Gastrocnemius medialis (tissue), 4 donors: ENCODE measurements at places on chromosomes 16 and 17. TPM values are rescaled to one million over a fixed set of nuclear protein-coding genes. Genes with fewer than 3 reads are reported as not detected.
A peak's percentile ranks its signal among the peaks of the same experiment; 100 is the strongest.

CSH2 gene
- total RNA-seq = not detected

GP2 gene
- not detected for total RNA-seq

STARD3 gene
- total RNA-seq = 31.0 TPM

- peaks cover 7% of the 10 kb centered on the region for H3K4me1 ChIP-seq
- H3K36me3 ChIP-seq = peaks cover 16% of the 10 kb centered on the region
- DNase-seq = no peak
- no peak overlapping the region for H3K4me3 ChIP-seq
Observed at GRCh38 chr16:19601083-19601976, 45.8 kb downstream of the VPS35L start.

DNA sequence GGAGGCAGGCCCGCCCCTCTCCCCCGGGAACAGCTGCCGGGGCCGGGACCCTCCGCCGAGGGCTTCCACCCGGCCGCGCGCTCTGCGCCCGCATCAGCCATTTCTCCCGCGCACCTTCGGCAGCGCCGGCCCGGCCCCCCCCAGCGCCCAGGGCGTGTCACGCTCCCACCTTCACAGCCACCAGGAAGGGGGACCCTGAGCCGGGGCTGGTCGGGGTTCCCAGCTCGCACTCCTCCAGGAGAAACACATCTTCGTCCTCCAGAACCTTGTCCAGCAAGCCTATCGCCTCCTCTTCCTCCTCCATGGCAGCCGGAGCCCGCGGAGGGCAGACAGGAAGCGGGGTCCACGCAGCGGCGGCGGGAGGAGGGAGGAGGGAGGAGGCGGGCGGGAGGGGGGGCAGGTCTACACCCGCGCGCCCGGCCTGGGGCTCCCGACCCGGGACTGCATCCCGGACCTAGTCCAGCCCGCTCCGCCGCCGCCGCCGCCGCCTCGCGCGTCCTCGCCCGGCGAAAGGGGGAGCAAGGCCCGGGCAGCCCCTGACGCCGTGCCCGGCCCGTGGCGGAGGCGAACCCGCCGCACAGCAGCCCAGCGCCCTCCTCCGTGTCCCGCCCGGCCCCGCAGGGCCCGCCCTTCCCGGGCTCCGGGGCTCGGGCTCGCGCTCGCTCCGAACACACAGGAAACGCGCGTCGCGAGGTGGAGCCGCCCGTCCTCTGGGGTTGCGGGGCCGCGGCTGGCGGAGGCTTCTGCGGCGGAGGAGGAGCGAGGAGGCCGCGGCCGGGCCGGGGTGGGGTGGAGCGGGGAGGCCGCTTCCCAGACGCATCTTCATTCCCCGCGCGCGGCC lies 70.8 kb downstream of the ABR start:
- H3K27ac ChIP-seq = peak overlapping the region; percentile 78
- peak overlapping the region; percentile 64 for H3K4me3 ChIP-seq
- no peaks in the 10 kb centered on the region for H3K27me3 ChIP-seq

GRCh38 chr17:44202756-44203155 lies 3.1 kb upstream of the ATXN7L3 start:
- H3K36me3 ChIP-seq = no peaks in the 10 kb centered on the region
- DNase-seq = no peak
- H3K4me3 ChIP-seq = no peak overlapping the region
- no peaks in the 10 kb centered on the region for H3K27me3 ChIP-seq
- peaks cover 15% of the 10 kb centered on the region for H3K4me1 ChIP-seq

GRCh38 chr16:74071996-74072535 lies 224.5 kb upstream of the PSMD7 start:
- H3K4me3 ChIP-seq = no peak overlapping the region
- DNase-seq = no peak
- no peaks in the 10 kb centered on the region for H3K4me1 ChIP-seq
- no peak overlapping the region for H3K27ac ChIP-seq
